ENCODE measurements at places on chromosomes 11 and 22. TPM values are rescaled to one million over a fixed set of nuclear protein-coding genes. Genes with fewer than 3 reads are reported as not detected.

The TRMT2A gene
- total RNA-seq: 43.4 TPM

The PDGFB gene
- total RNA-seq: 0.57 TPM

DNA sequence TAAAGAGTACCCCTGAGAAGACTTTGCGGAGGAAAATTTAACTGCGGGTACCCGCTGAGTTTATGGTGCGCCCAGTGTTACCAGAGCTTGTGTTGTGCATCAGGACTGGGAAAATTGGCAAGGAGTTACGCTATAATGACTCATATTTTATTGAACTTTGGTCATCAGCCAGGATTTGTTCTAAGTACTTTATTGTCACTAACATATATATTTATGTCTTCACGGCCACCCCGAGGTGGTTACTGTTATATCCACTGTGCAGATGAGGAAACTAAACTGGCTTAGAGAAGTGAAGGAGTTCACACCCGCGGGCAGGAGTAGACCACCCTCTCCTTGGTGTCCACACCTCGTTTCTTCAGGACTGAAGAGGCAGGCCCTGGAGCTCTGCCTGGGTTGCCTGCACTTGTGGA, 667 bp downstream of the ACCS start:
- DNase-seq: peak; percentile 6

DNA sequence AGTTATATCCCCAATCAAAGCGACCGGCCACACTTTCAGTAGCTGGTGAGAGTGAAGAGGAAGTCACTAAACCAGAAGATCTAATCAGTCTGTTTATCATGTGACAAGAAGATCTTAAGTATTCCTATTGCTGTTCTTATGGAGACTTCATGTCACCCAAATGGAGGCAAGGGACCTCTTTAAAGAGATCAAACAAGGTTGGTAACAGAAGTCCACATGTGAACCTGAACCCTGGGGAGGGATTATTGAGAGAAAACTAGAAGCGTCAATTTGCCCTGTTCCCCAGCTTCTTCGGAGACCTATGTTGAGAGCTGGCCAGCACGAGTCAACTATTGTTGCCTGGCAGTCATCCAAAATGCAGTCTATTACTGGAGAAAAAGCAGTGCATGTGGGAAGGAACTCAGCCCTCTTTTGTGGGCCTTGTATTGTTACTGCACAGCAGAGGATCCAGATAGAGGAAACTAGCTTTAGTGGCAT, 76.9 kb upstream of the CTSC start:
- DNase-seq: no peak

- DNase-seq: no peak
These were observed 950 bp downstream of the FERMT3 start for GRCh38 chr11:64207256-64208085.

- DNase-seq: no peak
These were observed 150.8 kb upstream of the RAG2 start for GRCh38 chr11:36748836-36749235.

DNA sequence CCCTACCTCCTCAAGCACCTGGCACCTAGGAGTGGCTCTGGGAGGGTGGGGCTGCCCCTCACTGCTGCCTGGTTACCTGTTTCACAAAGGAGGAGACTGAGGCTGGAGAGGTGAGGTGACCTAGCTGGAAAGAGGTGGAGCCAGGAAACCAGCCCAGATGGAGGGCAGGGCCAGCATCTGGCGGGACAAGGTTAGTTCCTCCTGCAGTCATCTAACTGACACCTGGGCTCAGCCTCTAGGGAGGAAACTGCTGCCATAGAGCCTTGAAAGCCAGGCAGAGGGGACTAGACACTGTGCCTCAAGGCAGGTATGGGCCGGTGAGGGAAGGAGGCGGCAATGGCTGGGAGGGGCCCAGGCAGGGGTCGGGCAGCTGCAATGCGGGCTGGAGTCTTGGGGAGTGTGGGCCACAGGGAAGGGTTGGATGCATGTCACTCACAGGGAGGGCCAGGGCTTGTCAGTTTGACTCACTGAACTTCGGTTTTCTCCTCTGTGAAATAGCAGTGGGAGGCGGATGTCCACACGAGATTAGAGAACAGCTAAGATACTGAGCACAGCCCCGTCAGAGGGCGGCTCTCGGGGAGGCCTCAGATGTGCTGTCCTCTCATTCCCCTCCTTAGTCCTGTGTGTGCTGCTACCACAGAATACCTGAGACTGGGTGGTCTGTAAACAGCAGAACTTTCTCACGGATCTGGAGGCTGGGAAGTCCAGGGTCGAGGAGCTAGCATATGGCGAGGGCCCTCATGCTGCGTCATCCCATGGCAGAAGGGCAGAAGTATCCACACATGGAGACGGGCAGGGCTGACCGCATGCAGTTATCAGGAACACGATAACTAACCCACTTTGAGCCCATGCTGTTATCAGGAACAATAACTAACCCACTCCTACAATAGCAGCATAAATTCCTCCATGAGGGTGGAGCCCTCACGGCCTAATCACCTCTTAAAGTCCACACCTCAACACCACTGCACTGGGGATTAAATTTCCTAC, 16.1 kb downstream of the MGAT3 start:
- DNase-seq: no peak

DNA sequence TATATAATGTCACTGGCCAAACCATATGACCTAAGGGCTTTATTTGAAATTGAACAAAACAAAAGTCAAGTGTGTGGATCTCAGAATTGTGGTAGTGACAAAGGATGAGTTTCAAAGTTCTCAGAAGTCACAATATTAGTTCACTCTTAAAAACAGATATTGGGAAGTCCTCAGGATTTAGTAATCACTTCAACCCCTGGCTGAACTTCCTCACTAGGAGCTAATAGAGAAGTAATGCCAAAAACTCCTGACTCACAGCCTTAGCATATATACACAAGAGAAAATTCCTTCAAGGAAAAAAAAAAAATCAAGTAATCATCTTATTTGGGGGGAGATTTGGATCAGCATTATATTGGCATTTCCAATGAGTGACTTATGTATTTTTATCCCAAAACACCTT, 75.6 kb upstream of the APOA1 start:
- no peak for DNase-seq

The OLFML1 gene
- not detected for total RNA-seq

DNA sequence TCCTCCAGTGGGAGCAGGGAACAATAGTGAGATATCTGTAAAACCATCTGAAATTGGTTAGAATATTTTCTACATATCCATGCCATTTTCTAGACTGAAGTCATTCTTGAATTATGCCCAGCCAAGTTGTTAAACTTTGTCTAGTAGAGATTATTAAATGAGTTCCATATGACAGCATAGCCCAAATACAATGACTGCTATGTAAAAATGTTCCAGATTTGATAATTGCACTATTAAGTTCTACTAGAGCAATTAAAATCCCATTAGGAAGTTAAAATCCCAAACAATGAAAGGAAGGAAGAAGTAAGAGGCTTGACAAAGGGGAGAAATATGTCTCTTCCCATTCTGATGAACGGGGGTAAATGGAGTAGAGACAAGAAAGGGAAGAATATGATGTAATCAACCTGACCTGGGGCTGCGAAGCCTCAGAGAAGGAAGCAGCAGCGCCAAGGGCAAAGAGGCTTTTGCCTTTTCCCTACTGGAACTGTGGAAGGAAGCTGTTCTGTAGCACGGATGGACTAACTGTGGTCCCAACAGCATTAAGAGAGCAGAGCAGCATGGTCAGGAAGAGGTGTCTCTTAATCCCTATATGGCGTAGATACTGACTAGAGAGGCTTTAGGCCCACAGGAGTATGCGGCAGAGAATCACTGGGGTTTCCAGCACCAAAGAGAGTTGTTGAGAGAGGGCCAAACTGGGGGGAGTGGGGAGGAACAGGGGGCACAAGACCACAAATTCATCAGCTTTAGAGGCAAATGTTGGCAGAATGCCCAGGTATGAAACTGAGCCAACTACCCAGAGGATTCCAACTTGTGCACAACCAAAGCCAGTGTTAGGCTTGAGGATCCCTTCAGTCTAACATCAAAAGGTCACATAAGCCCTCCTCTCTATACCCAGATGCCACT, 26.7 kb downstream of the RRP8 start:
- DNase-seq: peak; percentile 23

DNA sequence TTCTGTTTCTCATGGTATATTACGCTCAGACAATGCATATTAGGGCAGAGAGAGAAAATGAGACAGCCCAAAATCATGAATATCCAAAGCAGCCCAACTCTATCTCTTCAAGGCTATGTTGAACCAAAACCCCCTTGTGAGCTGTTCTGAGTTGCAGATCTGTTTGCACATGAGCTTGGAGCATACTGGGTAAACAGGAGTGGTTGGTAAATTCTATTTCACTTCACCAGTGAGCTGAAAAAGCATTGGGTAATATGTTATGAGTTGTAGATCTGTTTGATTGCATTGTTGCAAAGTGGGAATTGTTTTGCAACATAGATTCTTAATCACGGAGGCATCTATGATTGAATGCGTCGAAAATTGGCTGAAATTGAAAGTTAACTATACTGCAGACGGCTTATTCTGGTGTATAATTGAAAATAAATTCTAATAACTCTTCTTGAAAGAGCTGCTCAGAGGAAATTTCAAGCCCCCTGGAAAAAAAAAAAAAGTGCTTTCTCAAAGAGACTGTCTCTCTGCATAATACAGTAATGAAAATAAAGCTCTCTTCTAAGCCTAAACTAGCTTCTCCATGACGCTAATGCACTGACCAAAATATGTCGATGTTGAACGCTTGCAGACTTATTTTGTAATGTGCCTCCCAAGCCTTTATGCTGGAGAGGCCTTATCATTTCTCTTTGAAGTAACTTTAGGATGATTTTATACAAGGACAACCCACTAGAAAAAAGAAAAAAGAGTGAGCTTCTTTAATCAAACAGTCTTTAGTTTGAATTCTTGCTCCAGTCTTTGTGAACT, 263.7 kb downstream of the NTM start:
- DNase-seq: no peak

DNA sequence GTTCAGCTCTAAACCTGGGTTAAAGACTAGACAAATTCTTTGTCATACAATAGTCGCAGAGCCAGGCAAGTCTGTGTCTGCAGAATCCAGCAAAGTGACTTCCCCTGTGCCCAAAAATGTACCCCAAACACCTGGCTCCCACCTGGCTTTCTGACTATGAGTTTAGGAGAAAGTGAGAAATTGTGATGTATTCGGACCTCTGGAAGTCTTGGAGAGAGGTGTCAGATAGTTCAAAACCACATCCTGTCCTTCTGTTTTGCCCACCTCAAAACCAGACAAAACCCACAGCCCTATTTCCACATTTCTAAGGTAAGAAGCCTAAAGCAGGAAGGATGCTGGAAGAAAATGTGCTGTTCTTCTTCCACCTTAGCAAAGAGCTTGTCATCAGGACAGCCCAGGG, 63.8 kb upstream of the CLMP start:
- no peak for DNase-seq

- DNase-seq: no peak
These were observed 17.1 kb upstream of the SORL1-AS1 start for GRCh38 chr11:121469910-121470309.

DNA sequence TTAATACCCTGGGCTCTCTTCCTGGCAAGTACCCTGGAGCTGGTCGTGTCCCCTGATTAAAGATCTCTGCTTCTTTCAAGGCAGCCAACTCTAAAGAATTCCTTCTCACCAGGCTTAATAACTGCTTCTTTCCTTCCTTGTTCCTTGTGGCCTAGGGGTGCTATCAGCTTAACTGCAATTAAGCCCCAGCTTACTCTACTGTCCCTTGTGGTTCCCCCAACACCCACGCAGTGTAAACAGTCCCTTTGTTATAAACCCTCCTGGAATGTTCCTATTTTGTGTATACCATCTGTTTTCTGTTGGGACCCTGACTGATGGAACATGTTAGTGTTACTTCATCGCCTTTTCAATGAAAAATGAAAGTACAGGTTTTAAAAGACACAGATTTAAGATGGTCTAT, 126.4 kb upstream of the KIRREL3 start:
- DNase-seq: no peak

The SHISAL1 gene
- 49.6 TPM for total RNA-seq

GRCh38 chr11:11057472-11057854, 199.6 kb upstream of the ZBED5 start:
- DNase-seq: peak; percentile 80

DNA sequence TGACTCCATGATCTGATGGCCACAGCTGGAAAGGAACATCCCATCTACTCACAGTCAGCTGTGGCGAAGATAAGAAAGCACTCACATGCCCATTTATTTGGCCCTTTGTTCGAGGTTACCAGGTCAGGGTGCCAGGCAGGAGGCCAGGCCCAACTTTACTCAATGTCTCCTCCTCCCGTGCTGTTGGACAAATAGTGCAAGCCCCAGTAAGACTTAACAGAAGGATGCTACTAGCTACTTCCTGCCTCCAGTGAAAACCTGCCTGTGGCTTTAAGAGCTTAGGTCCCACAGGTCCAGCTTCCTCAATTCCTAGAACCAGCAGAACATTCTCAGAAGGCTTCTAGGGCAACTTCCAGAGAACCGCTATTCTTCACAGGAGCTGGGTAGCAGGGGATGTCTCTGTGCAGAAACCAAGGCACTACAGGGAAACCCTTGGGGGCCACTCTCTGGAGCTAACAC, 12.9 kb upstream of the CRY2 start:
- DNase-seq: no peak

- DNase-seq: no peak
These were observed 5.6 kb downstream of the OSBPL5 start for GRCh38 chr11:3159296-3160190.

The CSTPP1 gene
- total RNA-seq: 1.6 TPM

- no peak for DNase-seq
These were observed 7.9 kb downstream of the RGL4 start for GRCh38 chr22:23698673-23699235.

DNA sequence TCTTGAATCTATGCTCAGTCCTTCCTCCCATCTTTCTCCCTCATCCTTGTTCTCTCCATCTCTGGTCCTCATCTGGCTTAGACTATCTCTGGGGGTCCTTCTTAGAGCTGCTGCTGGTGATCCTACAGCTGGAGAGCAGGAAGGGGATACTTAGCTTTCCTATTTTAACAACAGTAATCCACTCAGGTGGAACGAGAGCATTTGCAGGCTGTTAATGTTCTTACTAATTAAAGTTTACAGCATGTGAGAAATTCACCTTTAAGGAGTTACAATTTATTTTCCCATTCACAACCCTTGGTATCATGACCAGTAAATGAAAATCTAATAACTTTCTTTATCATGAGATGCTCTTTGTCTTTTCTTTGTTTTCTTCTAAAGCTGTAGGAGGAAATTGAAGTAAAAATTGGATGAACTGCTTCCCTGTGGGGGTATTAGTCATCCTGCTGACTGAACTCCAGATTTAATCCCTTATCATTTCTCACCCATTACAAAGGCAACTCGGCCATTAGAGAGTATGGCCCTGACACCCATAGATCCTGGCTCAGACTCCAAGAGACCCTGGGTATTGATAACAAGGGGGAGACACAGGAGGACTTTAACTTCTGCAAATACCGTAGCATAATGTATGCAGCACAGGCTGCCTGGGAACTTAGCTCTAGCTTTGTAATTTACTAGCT, 37.6 kb upstream of the MTNR1B start:
- no peak for DNase-seq

- no peak for DNase-seq
These were observed 5.1 kb upstream of the APLP2 start for GRCh38 chr11:130064596-130064995.

DNA sequence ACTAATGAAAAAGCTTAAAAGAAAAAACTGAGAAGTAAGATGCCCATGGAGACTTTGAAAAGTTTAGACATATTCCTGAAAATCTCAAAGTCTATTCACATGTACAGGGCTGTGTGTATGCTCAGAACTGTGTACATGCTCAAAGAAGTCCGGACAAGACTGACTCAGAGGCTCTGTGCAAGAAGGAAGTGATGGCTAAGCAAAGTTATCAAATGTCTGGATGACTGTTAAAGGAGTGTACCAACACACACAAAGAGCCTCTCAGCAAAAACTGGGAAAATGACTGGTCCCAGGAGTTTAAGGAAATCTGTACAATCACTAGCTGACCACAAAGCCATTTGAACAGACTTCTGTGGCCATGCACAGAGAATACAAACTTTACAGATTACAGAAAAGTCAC, 33.1 kb upstream of the ARHGAP32 start:
- DNase-seq: no peak
